ENCODE measurements at places on chromosomes 2 and 18. TPM values are rescaled to one million over a fixed set of nuclear protein-coding genes. Genes with fewer than 3 reads are reported as not detected.

- DNase-seq: no peak
Observed at GRCh38 chr2:237752761-237753165, 45.8 kb upstream of the RBM44 start.

GRCh38 chr2:223735659-223736244, 101.6 kb downstream of the AP1S3 start:
- DNase-seq: no peak

- no peak for DNase-seq
Observed at GRCh38 chr2:54579682-54580620, 123.8 kb downstream of the SPTBN1 start.

DNA sequence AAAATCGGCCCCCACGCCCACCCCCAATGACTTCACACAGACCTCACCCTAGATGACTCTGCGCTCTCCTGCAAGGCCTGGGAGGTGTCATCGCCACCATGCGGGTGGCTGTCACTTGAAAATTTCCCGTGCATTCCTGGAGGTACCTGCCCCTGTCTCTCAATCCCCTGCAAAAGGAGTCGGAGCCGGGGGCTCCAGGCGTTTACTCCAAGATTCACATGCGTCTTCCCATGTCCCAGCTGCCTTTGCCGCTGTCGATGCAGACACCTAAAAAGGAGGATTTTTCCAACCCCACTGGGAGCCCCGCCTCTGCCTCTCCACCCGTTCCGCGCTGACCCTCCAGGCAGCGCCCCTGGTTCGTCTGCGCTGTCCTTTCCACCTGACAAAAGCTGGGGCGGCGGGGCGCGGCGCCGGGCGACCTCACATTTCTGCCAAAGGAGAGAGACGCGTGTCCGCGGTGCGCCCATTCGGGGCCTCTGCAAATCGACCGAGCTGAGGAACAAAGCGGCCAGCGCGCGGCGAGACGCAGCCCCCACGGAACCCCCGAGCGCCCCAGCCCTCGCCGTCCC, 667 bp downstream of the REEP1 start:
- no peak for DNase-seq

GRCh38 chr2:180002198-180002770, 4.8 kb downstream of the CWC22 start:
- no peak for DNase-seq

- DNase-seq: no peak
Observed at GRCh38 chr18:50114448-50114847, 80.5 kb downstream of the MYO5B start.

- DNase-seq: peak; percentile 72
Observed at GRCh38 chr2:177758591-177759371, 313.8 kb downstream of the PDE11A start.

DNA sequence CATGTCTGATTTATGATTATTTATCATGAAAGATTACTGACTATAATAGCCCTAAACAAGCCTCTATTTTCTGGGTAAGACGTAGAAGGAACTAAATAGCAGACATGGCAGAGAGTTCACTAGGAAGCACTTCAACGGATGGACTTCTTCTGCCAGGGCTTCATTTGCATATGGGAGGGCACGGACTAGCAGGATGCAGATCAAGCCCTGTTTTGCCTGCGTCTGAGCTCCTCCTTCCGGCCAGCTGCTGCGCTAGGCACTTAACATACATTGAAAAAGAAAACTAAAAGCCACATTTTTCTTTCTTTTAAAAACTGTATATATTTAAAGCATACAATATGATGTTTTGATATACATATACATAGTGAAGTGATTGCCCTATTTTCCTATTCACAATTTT, 340.0 kb upstream of the MEX3C start:
- no peak for DNase-seq

DNA sequence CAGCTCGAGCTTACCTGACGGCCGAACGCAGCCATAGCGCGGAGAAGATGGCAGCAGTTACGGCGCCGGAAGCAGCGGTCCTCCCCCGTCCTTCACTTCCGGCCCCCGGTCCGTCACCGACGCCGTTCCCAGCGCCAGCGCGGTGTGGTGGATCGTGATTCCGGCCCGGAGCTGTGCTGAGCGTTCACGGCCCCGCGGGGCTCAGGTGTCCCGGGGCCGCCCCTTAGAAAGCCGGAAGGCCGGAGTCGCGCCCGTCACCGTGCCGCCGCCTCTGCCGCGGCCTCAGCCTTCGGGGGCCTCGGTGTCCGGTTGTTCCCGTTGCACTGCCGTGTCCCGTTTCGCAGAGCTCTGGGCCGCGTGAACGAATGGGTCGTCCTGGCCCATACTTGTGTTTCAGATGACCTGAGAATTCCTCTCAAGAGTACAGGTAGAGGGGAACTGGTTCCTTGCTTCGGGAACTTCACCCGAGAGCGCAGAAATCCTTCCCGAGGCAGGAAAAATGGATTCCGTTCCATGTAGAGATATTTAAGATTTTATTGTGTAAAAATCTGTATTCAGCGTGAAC, at the start of gene MTERF4:
Gene MTERF4, minus strand, starts transcription at position 49 of the 565 bp plus-strand sequence. Its CDS starts 14 bp downstream, at position 35.
- peak; percentile 91 for DNase-seq

GRCh38 chr2:158663796-158664195, 131.3 kb upstream of the DAPL1 start:
- no peak for DNase-seq

GRCh38 chr2:21451403-21451802, 327.6 kb downstream of the TDRD15 start:
- no peak for DNase-seq

DNA sequence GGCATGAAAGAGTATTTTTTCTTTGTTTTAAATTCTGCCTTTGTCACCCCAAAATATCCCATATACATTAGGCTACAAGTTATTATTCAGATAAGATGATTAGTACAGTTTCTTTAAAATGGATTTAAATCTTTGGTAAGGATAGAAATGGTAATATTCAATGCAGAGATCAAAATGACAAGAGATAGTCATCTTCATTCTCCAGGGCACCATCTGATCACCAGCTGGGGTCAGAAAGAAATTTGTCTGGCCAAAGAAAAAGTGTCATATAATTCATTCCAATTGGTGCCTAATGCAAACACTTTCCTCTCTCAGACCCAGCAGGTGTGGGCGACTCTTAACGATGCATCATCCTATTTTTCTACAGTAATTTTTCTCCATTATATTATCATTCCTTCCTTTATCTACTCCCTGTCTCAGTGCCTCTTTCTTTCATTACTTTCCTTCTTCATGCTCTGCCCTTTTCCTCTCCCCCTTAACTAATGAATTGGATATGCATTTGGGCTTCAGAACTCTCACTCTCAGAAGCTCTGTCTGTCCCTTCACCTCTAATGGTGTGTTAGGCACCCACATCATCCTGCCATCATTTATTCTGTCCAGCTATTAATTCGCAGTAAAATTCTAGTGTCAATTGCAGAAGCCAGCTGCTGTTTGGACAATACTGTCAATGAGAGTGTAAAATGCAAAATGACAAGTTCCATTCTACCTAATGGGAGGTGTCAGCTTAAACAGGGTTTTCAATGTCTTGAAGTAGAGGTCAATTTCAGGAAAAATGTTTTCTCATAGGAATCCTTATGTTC, 570.5 kb downstream of the TDRD15 start:
- no peak for DNase-seq

- DNase-seq: no peak
Observed at GRCh38 chr18:26813043-26813442, 52.5 kb downstream of the AQP4 start.

GRCh38 chr2:54667726-54668650, 55.5 kb upstream of the EML6 start:
- DNase-seq: no peak

DNA sequence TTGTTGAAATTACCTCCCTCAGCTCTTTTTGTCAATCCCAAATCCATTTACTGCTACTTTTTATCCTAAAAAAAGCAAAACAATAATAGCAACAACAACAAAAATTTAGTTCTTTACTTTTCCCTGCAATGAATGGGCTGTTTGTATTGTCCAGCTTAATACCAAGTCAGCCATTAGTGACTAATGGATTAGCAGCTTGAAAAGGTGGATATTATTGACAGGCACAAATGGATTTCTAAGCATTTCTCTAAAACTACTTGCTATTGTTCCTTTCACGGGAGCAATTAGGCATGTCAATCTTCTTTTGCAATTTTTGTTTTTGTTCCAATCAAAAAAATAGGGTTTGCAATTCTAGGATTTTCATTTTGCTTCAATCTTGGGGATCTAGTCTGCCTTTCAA, 32.1 kb upstream of the SPAG16 start:
- no peak for DNase-seq

DNA sequence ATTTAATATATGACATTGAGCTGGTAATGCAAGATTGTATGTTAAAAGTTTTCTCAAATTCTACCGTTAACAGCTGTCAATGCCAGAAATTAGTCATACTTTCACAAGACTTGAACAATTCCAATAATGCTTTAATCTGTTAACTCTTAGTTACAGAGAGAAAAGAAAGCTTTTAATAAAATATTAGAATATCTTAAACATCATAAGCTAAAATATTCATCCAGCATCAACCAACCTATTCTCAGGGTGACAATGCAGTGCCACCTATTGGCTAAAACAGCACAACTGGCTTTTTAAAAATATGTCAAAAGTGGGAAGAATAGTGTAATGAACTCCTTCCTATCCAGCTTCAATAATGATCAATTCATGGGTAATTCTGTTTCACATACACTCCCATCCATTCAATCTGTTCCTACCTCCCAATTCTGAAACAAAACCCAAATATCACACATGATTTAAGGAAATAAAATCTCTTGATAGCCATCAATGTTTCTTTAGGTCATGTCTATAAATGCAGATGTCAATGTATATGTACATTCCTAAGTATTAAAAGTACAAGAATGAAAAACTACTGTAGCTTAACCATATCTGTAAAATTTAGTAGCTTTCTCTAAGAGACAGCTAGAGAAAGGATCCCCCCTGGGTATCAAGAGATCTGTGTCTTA, 79.8 kb upstream of the CCDC141 start:
- no peak for DNase-seq

DNA sequence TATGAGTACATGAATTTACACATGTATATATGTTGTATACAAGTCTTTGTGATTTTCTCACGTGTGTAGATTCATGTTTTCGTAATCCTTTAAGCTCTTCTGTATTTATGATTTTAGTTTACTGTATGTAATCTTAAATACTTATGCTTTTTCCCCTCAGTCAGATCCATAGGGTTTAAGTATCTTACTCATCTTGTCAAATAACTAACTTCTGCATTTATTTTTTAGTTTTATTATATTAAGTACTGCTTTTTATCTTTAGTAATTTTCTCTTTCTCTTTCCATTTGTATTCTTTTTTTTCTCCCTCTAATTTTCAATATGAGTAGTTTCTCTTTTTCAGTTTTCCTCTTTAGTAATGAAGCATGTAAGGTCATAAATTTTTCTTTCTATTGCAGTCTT, 179.4 kb downstream of the LCLAT1 start:
- no peak for DNase-seq

GRCh38 chr2:27838502-27838901, 51.7 kb downstream of the RBKS start:
- no peak for DNase-seq

GRCh38 chr2:74576211-74576862, 21.8 kb downstream of the DOK1 start:
- no peak for DNase-seq

- no peak for DNase-seq
Observed at GRCh38 chr2:47060652-47061170, 94.4 kb downstream of the STPG4 start.

- DNase-seq: no peak
Observed at GRCh38 chr18:63233334-63233733, 86.2 kb downstream of the BCL2 start.

GRCh38 chr18:70228536-70228935, 23.0 kb upstream of the RTTN start:
- no peak for DNase-seq

DNA sequence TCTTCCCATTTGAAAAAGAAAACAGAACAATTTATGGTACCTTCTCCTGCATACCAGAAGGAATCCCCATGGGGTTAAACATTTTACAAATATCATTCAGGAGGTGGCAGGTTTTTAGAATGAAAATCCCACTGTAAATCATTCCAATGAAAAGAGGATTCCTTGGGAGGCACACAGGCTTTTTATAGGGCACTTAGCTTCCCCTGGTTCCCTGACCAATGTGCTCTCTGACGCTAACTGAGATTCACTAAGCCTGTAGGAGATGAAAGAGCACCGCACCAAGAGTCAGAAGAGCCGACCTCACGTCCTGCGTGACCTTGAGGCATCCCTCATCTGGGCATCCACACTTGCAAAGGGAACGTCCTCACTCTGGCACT, 82.5 kb downstream of the CMPK2 start:
- no peak for DNase-seq

DNA sequence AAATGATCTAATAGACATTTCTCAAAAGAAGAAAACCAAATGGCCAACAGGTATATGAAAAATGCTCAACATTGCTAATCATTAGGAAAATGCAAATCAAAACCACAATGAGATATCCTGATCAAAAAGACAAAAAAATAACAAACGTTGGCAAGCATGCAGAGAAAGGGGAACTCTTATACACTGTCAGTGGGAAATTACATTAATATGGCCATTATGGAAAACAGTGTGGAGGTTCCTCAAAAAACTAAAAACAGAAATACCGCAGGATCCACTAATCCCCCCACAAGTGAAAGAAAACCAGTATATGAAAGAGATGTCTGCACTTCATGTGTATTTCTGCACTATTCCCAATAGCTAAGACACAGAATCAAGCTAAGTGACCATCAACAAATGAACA, 57.7 kb upstream of the CTIF start:
- no peak for DNase-seq

Gene NTSR2
- not detected for total RNA-seq

Gene SMC6
- total RNA-seq: 23.6 TPM

Gene SLC5A7
- total RNA-seq: not detected

Gene CXCR4
- total RNA-seq: 39.8 TPM

Gene AOX1
- 35.1 TPM for total RNA-seq

Gene RAMP1
- total RNA-seq: 26.3 TPM

Gene SLC9A2
- not detected for total RNA-seq

Gene GPR45
- not detected for total RNA-seq

Gene NCOA1
- 89.7 TPM for total RNA-seq

Gene CCDC74A
- total RNA-seq: 12.8 TPM

Gene FAM228A
- 3.9 TPM for total RNA-seq

Gene ATOH8
- total RNA-seq: 57.2 TPM

Gene SNED1
- 148 TPM for total RNA-seq

Measured in sciatic nerve (tissue), 2 donors.